Activated CD8-positive, alpha-beta T cell treated with anti-CD3 and anti-CD28 coated beads for 36 hours (primary cell): ENCODE measurements at places on chromosomes 1 and 21. TPM values are rescaled to one million over a fixed set of nuclear protein-coding genes. Genes with fewer than 3 reads are reported as not detected.

The DENND2C gene
- total RNA-seq, result 0.99 TPM

The AUNIP gene
- total RNA-seq, result 8.8 TPM

- H3K4me3 ChIP-seq, result no peak overlapping the region
- H3K27me3 ChIP-seq, result peaks cover 3% of the 10 kb centered on the region
- no peak overlapping the region for H3K27ac ChIP-seq
- no peak for DNase-seq
- no peaks in the 10 kb centered on the region for H3K36me3 ChIP-seq
These were observed 97.4 kb downstream of the MIS18A start for GRCh38 chr21:32181457-32181856.

The PCAT6 gene
- 2.4 TPM for total RNA-seq
